ENCODE measurements at places on chromosomes 13 and 19.
A peak's percentile ranks its signal among the peaks of the same experiment; 100 is the strongest.

- DNase-seq: peak; percentile 87
Observed at GRCh38 chr13:40776681-40777165, 5.7 kb upstream of the MRPS31 start.

DNA sequence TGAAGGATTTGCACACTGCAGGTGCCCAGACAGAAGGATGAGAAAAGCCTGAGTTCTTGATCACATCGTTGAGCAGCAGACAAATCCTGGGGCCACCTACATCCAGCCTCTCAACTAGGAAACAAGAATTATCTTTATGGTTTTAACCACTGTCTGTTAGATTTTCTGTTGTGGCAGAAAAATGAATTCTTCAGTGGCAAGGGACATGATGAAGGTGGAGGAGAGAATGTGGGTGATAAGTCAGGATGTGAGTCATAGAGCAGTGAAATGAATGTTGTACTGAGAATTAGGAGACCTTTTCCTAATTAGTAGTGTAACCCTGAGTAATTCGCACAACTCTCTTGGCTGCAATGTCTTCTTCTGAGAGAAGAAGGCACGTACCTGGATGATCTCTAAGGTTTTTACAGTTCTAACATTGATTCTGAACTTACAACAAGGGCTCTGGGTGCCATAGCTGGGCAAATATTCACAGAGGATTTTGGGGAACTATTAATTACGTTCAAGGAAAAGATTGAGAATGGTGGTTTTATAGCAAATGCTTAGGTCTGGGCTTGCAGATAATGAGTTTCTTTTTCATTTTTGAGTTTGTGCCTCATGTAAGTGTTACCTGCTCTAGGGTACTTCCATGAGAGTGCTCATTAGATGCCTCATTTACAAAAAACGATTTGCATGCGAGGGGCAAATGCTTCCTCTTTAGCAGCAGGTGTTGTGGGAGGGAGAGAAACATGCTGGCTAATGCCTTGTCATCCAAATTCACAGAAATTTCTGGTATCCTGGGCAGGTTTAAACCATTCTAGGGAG, 111.0 kb upstream of the KL start:
- DNase-seq: peak; percentile 57

DNA sequence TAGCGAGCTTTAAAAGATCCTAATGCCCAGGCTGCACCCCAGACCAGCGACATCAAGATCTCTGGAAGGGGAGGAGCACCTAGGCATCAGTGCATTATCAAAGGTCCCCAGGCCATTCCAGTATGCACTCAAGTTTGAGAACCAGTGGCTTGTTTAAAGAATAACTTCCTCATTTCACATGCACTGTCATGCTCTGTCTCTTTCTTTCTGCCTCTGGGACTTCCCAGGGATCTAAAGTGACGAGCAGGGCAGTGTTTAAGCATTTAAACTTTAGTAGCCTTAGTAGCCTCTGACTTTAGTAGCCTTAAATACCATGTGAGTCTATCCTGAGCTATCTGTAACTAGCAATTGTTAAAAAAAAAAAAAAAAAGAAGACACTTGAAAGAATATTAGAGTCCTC, 8.9 kb upstream of the FARP1 start:
- no peak for DNase-seq

GRCh38 chr13:111937777-111938311, 129.1 kb upstream of the SOX1 start:
- DNase-seq: no peak

DNA sequence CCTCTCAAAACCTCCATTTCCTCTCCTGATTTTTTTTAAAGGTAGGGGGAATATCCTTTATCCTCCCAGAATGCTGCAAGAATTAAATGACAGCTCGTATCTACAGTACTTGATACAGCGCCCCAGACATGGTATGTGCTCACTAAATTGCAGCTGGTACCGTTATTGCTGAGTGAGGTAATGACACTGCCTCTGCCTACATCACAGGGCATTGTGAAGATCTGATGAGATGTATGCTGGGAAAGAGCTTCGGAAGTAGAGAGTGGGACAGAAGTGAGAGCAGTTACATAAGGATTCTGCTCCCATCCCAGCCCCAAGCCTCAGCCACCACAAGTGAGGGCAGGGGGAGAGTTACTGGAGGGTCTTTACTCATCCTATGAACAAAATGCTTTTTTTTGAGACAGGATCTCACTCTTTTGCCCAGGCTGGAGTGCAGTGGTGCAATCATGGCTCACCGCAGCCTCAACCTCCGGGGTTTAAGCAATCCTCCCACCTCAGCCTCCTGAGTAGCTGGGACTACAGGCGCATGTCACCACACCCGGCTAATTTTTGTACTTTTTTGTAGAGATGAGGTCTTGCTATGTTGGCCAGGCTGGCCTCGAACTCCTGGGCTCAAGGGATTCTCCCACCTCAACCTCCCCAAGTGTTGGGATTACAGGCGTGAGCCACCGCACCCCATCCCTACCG, 1.7 kb upstream of the FKRP start:
- DNase-seq: no peak

GRCh38 chr19:18519962-18520847, 1.7 kb downstream of the ELL start:
- peak; percentile 88 for DNase-seq

DNA sequence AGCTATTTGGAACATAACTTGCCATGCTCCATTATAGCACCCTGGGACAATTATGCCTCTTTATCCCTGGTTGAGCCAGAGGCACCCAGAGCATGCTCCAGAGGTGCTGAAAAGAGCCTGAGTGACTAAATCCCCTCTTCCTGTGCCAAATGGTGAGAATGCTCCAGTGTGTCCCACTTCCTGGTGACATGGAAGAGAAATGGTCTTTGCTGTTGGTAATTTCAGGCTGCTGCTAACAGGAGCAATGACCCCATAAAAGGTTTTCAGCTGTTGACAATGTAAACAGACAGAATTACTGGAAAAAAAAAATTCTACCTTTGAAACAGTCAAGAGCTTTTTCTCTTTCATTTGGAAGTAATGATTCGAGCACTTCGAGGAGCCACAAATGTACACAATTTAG, 341.8 kb downstream of the FGF9 start:
- DNase-seq: no peak

DNA sequence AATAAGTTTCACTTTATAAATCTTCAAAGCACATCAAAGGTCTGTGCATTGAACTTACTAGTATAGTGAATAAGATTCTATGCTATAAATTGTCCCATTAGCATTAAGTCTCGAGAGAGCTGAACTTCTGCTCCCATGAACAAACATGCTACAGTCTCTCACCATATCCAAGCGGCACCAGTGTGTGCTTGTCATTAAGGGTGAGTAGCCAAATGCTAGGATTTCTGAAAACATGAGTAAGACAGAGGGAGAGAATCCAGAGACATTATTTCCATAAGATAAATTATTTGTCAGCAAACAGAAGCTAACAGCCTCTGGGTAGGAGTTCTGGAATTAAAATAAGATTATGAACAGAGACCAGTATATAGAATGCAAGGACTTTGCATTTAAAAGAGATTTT, 2882.5 kb downstream of the PCDH9 start:
- no peak for DNase-seq

DNA sequence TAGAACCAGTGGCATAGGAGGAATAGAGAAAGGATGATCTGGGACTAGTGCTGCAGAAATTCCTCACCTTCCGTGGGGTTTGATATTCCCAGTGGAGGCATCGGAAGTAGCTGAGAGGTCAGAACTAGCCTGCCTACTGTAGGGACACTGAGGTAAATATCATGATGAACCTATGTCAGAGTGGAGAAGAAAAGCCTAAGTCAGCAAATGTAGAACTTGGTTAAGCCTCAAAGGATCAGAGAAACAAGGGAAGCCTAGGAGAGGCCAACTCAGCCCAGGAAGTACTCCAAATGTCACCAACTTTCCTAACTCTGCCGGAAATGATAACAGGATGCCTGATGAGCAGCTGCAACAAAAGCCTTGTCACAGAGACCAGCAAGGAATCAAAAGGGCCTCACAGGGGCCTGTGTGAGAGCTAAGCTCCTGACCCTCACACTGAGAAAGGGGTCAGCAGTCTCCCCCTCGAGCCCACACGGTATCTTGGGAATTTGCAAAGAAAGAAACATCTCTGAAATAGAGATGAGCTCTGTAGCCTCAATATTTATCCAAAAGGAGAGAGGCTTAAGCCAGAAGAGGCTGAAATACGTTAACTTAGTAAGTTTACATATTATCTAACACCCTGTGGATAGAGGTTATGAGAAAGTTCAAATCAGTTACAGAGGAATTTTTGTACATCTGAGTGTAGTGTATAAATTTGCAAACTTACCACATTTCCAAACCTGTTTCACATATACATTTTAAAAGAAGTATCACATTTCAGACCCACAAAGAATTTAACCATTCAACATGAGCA, 1064.3 kb downstream of the DIAPH3 start:
- no peak for DNase-seq

DNA sequence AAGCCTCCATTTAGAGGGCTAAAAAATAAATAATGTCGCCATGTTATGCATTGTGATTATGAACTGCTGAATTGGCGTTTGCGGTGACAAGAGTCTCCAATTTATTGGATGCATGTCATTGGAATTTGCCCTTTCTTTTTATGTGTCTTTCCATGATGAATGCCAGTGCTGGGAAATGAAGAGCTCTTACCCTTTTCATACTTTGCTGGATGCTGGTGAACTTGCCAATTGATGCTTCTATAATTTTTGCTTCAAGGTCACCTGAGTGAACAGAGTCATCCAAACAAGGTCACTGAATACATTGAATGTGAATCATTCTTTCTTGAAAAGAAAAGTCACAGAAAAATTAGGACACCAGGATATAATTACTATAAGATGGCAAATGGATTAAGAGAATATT, 348.2 kb downstream of the OXGR1 start:
- no peak for DNase-seq

DNA sequence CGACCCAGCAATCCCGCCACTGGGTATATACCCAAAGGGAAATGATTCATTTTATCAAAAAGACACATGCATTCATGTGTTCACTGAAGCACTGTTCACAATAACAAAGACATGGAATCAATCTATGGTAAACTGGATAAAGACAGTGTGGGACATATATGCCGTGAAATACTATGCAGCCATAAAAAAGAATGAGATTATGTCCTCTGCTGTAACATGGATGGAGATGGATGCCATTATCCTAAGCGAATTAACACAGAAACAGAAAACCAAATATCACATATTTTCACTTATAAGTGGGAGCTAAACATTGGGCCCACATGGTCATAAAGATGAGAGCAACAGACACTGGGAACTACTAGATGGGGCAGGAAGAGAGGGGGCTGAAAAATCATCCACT, 345.0 kb downstream of the UQCRFS1 start:
- DNase-seq: no peak

DNA sequence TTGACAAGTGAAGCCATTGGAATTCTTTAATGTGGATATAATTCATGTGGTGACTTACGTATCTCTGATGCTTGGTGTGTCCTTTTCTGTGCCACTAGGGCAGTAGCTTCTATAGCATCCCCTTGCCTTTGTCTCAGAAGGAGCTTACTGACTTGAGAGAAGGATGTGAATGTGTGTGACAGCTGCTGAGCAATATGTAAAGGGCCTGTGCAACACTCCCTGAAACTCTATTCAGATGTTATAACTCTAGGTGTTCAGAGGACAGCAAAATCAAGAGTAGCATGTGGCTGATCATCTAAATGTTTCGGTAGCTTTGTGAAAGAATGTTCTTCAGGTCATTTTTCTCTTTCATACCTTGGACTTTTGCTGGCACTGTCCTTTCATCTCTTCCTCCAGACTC, 189.5 kb downstream of the LMO7 start:
- DNase-seq: no peak

- DNase-seq: peak; percentile 30
Observed at GRCh38 chr19:47310819-47311218, 1.2 kb downstream of the C5AR1 start.

GRCh38 chr13:85525411-85525810, 273.8 kb downstream of the SLITRK6 start:
- DNase-seq: no peak

DNA sequence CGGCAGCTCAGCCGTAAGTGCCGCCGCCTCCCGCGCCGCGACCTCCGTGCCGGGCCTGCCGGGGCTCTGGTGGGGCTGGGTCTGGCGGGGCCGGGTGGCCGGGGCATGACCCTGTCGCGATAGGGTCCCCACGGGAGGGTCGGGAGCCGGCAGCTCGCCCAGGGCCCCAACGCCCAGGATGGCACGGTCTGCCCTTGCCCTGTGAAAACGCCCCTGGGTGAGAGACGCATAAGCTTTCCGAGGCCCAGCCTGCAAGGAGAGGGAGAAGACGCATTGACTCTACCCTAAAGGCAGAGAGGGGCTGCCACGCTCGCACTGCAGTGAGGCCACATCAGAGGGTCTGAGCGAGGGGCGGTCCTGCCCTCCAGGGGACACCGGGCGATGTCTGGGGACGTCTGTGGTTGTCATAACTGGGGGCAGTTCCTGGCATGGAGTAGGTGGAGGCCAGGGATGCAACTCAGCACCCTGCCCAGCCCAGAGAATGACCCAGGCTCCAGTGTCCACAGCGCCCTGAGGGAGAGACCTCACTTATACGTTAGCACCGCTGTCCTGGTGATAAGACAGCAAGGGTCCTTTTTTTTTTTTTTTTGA, 539 bp downstream of the ZNF554 start:
- DNase-seq: peak; percentile 40

DNA sequence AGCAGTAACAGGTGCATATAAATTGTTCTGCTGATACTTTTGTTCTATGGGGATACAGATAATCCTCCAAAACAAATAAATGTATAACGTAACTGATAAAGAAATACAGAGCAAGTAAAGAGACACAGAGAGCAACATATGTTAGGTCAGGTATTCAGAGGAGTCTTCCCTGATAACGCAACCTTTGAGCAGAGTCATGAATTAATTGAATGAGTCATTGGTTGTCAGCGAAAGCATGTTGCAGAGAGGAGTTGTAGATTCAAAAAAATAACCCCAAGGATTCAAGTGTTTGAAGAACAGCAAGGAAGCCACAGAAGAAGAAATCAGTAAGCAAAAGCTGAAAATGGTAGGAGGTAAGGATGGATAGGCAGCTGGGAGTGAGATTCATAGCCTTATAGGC, 245.2 kb downstream of the TBC1D4 start:
- peak; percentile 35 for DNase-seq

Measured in ELR (cell line).